ENCODE measurements at places on chromosomes 4 and X.

DNA sequence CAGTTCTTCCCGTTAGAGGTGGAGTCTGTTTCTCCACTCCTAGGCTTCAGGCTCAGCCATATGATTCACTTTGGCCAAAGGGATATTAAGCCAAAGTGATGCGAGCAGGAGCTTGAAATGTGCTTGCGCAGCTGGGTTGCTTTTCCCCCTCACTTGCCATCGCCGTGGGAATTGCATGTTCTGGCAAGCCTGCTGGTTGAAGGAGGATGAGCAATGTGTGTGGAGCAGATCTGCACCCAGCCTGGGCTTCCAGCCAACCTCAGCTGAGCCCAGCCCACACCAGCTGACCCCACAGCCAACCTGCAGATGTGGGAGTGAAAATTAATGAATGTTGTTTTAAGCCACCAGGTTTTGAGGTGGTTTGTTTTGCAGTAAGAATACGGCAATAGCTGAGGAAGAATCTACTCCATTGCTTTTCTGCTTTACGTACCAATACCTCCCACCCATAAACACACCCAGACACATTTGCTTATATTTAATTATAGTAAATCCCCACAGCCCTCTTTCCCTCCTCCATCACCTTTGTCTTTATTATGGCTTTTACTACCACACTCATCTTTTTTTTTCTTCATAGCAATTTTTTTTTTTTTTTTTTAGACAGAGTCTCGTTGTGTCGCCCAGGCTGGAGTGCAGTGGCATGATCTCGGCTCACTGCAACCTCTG is 132.8 kb upstream of the FUNDC1 start:
- DNase-seq, result peak; percentile 76

GRCh38 chrX:42027367-42028000 is 104.1 kb upstream of the CASK start:
- no peak for DNase-seq

- no peak for DNase-seq
Observed at GRCh38 chrX:84182516-84182915, 5.5 kb downstream of the RPS6KA6 start.

- no peak for DNase-seq
Observed at GRCh38 chr4:139668036-139668435, 2.4 kb downstream of the MGST2 start.

DNA sequence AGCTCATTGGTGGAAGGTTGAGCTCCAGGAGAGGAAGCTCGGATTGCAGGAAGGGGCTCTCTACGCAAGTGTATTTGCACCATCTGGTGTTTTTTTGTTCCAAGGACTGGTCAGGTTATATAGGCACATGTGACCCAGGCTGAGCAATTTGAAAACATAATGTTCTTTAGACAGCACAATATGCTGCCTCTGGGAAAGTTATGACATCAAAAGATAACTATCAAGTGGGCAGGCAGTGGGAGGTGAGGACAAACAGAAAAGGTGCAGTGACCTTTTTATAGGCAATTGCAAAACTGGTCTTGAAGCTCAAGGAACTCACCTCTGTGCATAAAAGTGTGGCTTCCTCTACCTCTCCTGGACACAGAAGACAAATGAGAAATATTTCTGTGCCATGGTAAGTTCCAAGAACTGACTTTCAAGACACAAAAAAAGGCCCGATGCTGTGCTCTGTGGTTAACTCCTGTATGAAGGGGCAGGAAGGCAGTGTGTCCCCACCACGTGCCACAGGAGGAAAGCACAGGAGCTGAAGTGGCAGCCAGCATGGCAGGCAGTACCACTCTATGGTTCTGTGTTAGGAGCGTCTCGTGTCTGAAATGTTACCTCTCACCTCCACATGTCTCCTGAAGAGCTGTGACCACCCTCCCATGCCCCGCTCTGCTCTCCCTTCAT is 128.6 kb downstream of the SHROOM3 start:
- no peak for DNase-seq

DNA sequence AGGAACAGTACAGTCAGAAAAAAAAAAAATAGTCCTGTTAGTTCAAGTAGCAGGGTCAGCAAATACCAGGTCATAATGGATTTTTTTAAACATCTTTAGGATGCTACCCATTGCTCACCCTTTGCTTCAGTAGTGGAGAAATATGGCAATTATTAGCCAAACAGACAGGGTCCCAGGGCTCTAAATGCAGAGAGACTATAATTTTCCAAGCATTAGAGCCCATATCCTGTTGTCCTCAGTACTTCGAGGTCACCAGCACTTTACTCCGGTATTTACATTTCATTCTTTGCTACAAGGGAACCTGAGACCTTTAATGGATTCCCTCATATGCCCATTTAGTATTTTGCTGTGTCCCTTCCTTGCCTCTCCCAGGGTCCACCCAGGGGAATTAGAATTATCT is 1562.9 kb upstream of the TENM3 start:
- no peak for DNase-seq

GRCh38 chrX:29690061-29690460 is 525.3 kb upstream of the MAGEB2 start:
- DNase-seq, result no peak

GRCh38 chrX:72002875-72003274 is 92.2 kb downstream of the NHSL2 start:
- peak; percentile 45 for DNase-seq

- peak; percentile 6 for DNase-seq
Observed at GRCh38 chr4:95268819-95269565, 279.8 kb downstream of the UNC5C start.

DNA sequence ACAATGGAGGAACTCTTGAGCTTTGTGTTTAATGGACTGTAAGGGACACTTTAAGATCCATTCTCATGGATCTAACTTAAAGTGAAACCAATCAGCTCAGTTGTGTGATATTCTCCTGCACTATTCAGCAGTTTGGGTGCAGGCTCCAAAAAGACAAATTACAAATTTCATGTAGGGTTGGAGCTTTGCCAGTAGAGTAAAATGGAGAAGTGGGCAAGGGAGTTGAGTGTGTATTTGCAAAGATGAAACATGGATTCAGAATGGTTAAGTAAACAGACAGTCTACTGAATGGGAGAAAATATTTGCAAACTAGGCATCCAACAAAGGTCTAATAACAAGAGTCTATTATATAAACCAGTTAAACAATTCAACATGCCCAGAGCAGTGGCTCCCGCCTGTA is 21.2 kb upstream of the MID2 start:
- DNase-seq, result no peak

DNA sequence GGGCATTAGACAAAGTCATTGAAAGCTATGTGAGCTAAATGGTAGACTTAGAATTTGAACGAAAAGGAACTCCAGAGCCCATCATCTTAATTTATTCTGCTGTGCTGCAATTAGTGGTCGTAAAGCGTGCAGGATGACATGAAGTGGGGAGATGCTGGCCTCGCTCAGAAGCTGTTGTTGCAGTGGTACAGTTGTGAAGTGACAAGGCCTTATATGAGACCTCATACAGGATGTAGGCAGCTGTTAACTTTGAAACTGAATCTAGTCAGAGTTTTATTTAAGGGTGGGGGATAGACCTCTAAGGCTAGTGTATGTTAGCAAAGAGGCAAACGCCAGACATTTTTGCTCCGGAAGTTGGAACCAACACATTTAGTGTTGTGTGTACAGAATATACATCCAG is 13.4 kb downstream of the KLF3 start:
- no peak for DNase-seq

- no peak for DNase-seq
Observed at GRCh38 chr4:37909332-37910090, 18.6 kb downstream of the TBC1D1 start.

DNA sequence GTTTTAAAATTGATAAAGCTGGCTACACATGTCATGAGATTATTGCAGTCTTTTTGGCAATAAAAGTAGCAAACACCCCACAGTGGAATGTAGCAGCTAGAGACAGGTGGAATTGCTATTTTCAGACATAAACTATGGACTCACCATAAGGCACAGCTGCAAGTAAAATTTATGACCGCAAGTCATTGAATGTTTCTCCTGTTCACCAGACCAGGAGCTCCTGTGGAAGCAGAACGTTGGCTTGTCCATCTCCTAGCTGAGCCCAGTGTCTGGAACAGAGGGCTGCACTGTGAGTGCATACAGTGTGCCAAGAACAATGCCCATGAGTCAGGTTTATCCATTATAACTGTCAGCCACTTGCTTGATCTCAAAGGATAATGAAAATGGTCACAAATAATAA is 538.2 kb downstream of the INPP4B start:
- no peak for DNase-seq

GRCh38 chr4:73586666-73587065 is 33.6 kb downstream of the RASSF6 start:
- no peak for DNase-seq

- DNase-seq, result peak; percentile 43
Observed at GRCh38 chrX:77087529-77088169, 359.5 kb upstream of the FGF16 start.

Data from astrocyte of the cerebellum (primary cell).